ENCODE measurements at places on chromosomes 3 and 15.

- no peak for DNase-seq
These were observed 6.1 kb upstream of the PRKCD start for GRCh38 chr3:53154881-53155285.

DNA sequence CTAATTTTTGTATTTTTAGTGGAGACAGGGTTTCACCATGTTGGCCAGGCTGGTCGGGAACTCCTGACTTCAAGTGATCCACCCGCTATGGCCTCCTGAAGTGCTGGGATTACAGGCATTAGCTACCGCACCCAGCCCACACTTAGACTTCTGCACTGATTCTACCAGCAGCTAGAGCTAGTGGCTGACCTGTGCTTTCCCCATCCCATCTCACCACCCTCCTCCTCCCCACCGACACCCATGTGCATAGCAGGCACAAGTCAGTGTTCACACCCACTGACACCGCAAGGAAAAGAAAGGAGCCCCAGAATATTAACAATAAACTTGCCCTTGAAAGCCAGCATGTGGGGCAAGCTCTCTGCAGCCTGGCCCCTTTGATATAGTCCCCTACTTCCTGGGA is 11.2 kb upstream of the ABTB1 start:
- no peak for DNase-seq

DNA sequence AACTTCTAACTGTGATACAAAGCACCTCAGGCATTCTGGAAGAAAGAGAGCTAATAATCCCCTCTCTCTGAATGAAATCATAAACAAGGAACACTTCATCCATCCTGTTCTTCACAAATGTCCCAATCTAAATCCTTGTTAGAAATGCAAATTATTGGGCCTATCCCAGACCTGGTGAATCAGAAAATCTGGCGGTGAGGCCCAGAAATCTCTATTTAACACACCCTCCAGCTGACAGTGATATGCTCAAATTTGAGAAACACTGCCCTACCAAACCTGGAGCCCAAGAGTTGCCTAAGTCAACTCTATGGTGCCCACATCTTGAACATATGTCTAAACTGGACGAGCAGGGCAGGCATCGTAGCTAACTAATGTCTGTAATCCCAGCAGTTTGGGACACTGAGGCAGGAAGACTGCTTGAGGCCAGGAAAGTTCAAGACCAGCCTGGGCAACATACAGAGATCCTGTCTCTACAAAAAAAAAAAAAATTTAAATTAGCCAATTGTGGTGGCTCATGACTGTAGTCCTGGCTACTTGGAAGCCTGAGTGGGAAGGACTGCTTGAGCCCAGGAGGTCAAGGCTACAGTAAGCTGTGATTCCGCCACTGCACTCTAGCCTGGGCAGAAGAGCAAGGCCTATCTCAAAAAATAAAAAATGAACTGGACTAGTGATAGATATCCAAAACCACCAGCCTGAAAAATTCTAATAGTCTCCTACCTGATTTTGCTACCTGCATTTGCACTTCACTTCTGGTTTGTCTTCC is 23.1 kb downstream of the SCAP start:
- no peak for DNase-seq

GRCh38 chr3:43856351-43856750 is 165.6 kb downstream of the ABHD5 start:
- no peak for DNase-seq

GRCh38 chr3:193140381-193140780 is 100.6 kb upstream of the PLAAT1 start:
- DNase-seq = no peak

GRCh38 chr3:111884411-111885018 is 25.4 kb downstream of the PHLDB2 start:
- no peak for DNase-seq

DNA sequence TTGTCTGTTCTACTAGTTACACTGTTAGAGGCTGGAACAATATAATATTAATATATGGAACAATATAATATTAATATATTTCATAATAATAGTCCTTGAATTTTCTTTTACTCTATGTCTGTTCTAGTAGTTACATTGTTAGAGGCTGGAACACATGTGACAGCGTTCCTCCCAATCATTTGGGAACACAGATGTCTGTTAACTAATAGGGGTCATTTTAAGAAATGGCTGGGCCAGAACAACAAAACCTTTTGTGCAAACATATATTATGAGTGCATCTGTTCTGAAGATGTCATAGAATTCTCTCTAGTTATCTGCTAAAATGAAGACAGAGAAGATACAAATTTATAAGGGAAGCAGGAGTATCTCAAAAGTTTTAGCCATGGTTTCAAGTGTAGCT is 114.0 kb upstream of the PDZRN3 start:
- no peak for DNase-seq

DNA sequence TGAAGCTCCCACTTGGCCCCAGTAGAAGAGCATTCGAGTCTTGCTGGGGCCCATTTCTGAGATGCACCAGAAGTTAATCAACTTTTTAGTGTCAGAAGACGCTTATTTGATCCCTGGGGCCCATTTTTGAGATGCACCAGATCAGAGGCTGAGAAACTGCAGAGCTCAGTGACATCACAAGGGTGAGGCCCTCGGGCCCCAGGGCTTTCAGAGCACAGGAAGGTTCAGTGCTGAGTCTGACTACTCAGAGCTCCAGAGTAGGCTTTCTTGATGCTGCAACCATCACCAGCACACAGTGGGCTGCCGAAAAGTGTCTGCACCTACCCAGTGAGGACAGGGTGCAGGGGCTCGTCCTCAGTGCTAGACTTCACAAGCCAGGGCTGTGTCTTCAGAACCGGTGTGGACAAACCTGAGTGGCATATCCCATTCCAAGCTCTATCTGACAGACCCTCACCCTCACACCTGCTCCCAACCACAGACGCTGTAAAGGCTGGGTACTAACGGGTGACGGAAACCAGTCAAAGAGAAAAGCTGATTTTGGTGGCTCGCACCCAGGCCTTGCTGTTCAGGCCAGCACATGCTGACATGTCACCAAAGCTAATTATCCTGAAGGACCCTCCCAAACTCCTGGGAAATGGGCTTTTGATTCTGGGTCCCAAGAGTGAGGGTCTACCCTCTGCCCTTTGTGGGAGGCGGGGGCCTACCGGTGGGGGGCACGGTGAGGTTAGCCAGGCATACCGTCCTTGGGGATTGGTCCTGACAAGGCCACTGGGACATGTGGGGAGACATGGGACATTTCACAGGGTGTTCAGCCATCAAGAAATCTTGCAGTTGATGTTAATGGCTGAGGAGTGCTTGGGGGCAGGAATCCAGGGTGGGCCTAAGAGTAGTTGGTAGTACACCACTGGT is 83.0 kb downstream of the PDCD6IP start:
- DNase-seq = no peak

- DNase-seq = no peak
These were observed 511.6 kb upstream of the MDFIC2 start for GRCh38 chr3:70824078-70824477.

- DNase-seq = no peak
These were observed 39.8 kb downstream of the ZFAND6 start for GRCh38 chr15:80099241-80099640.

DNA sequence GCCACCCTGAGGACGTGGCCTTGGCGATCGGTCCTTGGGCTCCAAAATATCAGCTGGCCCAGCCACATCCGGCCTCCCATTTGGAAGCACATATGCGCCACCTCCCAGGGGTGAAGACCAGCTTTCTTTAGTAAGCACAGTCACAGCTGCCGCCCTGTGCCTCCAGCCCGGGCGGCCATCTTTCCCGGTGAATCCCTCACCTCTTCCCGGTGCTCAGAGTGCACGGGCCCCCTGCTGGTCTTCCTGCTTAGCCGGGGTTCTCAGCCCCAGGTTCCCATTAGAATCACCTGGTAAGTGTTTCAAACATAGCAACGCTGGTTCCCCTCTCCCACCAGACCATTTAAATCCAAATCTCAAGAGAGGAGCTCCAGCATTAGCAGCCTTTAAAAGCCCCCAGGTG is 232.2 kb downstream of the VPS13C start:
- no peak for DNase-seq

DNA sequence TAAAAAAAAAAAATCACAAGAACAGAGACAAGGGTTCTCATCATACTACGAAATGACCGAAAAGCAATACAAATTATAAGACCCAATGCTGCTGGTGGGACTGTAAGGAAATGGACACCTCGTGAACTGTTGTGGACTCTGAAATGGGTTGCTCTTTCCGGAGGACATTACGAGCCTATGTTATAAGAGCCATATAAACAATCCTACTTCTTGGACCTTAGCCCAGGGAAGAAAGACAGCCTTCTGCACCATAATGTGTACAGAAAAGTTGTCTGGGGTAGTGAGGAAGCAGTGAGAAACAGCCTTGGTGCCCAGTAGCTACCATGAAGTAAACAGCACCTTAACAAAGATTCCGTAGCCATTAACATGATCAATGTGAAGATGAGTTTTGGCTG is 2.7 kb downstream of the SLC22A14 start:
- DNase-seq = no peak

GRCh38 chr3:40242216-40242615 is 67.3 kb upstream of the EIF1B start:
- DNase-seq = no peak

- DNase-seq = no peak
These were observed 105.5 kb downstream of the SEMA5B start for GRCh38 chr3:122921791-122922651.

DNA sequence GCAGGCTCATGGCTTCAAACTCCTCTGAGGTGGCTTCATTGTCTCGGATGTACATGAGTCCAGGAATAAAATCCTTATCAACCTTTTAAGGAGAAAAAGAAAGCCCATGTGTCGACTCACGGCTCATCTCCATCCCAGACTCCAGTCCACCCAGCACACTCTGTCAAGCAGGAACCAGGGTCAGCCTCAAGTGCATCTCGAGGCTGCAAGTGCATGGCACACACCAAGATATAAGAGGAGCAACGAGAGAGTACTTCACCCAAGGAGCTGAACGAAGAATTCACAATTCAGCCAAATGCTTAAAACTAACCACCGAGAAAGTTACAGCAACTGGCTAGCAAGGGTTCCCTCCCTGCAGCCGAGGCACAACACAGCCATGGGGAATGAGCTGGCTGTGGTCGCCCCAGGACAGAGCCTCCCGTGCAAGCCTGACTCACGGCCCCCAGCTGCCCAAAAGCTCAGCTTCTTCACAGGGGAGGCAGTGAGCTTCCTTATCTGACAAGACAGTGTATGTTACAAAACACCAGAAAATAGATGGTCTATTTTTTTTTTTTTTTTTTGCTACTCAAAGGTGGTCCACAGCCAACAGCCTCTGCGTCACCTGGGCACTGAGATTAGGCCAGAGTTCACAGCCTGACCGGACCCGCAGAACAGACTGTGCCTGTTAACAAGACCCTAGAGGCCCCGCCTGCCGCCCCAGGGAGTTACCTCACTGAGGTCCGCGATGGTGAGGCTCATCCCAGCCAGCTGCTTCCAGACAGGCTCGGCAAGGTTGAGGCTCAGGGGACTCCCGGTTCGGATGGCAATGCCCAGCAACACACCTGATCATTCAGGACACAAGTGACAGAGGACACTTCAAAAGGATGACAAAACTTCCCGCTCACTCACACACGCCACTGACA is 15.9 kb upstream of the OCA2 start:
- no peak for DNase-seq

GRCh38 chr3:140391061-140391460 is 286.8 kb upstream of the TRIM42 start:
- DNase-seq = no peak

GRCh38 chr15:67118808-67119207 is 53.4 kb downstream of the SMAD3 start:
- DNase-seq = no peak

GRCh38 chr3:170278627-170279026 is 56.4 kb downstream of the PRKCI start:
- no peak for DNase-seq

DNA sequence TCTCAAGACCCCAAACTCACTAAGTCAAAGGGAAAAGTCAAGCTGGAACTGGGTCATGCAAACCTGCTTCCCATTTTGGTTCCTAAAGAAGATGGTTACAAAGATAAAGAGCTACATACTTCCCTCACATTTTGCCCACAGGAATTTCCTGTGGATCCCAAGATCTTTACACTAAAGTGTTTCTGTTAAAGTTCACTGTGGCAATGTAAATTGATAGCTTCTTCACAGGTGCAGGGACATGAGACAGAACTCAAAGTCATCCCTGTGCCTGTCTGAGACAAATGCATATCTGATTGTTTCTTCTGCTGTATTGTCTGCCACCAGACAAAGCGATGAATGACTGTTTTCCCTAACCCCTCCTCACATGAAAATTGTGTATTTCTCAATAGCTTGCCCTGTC is 567.8 kb downstream of the ZIC1 start:
- no peak for DNase-seq

GRCh38 chr15:60057554-60057953 is 53.4 kb downstream of the FOXB1 start:
- no peak for DNase-seq

Measured in activated CD4-positive, CD25-positive, alpha-beta regulatory T cell treated with anti-CD3 and anti-CD28 coated beads, Interleukin-2, amount 50 U/mL, for 72 hours (primary cell).